ENCODE measurements at places on chromosomes 12 and 14. TPM values are rescaled to one million over a fixed set of nuclear protein-coding genes. Genes with fewer than 3 reads are reported as not detected.

- H3K4me3 ChIP-seq = no peak overlapping the region
- DNase-seq = no peak
- no peak overlapping the region for H3K27ac ChIP-seq
- no peaks in the 10 kb centered on the region for H3K4me1 ChIP-seq
Measured at GRCh38 chr12:34599530-34600513, 577.5 kb downstream of the ALG10 start.

- H3K27me3 ChIP-seq = no peaks in the 10 kb centered on the region
- no peaks in the 10 kb centered on the region for H3K36me3 ChIP-seq
- no peak overlapping the region for H3K4me3 ChIP-seq
- H3K27ac ChIP-seq = no peak overlapping the region
- H3K4me1 ChIP-seq = peaks cover 7% of the 10 kb centered on the region
Measured at GRCh38 chr12:131140697-131141096, 187.0 kb downstream of the ADGRD1 start.

GRCh38 chr12:116385486-116386217 is 108.2 kb upstream of the MED13L start:
- H3K27ac ChIP-seq = no peak overlapping the region
- DNase-seq = peak; percentile 15
- peaks cover 36% of the 10 kb centered on the region for H3K4me1 ChIP-seq
- no peaks in the 10 kb centered on the region for H3K36me3 ChIP-seq

SLC5A8 gene
- total RNA-seq = not detected

RHOJ gene
- not detected for total RNA-seq

TCHP gene
- total RNA-seq = 15.2 TPM

DNA sequence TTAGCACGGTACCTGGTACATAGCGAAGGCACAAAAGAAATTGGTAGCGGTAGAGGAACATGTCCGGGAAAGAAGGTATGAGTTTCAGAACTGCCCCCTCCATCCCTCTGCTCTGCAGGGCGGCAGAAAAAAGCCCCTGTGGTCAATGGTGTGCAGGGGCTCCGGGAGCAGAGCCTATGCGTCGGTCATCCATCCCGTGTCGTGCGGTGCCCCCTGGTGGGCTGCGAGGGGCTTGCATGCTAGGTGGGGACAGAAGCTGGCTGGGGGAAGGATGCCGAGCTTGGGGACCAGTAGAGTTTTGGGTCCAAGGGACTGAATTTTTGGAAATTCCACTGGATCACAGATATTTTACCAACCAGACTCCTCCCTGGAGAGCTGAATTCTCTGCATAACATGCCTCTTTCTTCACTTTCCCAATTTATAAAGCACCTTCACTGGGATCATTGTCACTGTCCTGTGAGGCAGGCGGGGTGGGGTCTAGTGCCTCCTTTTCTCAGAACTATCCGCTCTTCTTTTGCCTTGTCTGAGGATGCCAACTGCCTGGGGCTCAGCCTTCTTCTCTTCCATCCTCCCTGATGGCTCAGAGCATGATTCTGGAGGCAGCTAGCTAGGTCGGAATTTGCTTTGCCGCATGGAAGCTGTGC is 148.7 kb downstream of the SMOC1 start:
- DNase-seq = peak; percentile 86
- H3K27ac ChIP-seq = no peak overlapping the region
- H3K27me3 ChIP-seq = no peaks in the 10 kb centered on the region
- peaks cover 5% of the 10 kb centered on the region for H3K36me3 ChIP-seq
- peaks cover 19% of the 10 kb centered on the region for H3K4me1 ChIP-seq
- H3K4me3 ChIP-seq = no peak overlapping the region

ARG2 gene
- 92.4 TPM for total RNA-seq

KITLG gene
- total RNA-seq = 1.2 TPM

CARMIL3 gene
- 1.4 TPM for total RNA-seq

DNA sequence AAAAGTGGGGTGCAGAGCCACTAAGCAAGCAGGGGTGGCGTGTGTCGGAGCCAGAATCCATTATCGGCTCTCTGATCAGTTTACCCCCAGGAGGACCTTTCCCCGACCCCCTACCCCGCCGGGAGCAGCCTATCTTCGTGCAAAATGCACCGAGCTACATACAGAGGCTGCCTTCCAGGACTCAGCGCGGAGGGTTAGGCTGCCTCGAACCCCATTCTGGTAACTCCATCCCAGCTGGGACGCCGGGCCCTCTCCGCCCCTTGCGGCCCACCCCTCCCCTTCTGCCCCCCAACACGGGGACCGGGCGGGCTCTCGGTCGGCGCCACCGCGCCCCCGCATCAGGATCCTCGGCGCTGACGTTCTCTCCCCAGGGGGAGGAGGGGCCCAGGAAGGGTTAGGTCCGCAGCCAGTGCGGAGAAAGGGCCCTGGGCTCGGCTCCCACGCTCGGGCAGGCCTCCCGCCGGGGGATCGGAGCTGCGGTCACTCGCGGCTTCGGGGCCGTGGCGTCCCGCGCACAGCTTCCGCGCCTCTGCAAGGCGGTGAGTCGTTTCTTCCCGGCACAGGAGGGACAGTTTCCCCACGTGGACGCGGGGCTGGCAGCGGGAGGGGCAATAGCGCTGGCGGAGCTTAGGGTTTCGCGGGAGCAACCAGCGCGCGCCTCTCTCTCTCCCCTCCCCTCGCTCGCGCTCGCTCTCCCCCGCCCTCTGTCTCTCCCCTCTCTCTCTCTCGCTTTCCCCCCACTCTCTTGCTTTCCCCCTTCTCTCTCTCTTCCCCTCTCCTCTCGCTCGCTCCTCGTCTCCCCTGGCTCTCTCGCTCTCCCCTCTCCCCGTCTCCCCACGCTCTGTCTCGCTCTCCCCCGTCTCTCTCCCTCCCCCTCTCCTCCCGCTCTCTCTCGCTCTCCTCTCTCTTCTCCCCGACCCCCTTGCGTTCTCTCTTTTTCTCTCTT is 12.5 kb upstream of the MAP3K9 start:
- H3K27ac ChIP-seq = no peak overlapping the region
- peak; percentile 84 for DNase-seq
- H3K27me3 ChIP-seq = peaks cover 42% of the 10 kb centered on the region
- H3K4me3 ChIP-seq = peak overlapping the region; percentile 95
- peaks cover 21% of the 10 kb centered on the region for H3K4me1 ChIP-seq

DNA sequence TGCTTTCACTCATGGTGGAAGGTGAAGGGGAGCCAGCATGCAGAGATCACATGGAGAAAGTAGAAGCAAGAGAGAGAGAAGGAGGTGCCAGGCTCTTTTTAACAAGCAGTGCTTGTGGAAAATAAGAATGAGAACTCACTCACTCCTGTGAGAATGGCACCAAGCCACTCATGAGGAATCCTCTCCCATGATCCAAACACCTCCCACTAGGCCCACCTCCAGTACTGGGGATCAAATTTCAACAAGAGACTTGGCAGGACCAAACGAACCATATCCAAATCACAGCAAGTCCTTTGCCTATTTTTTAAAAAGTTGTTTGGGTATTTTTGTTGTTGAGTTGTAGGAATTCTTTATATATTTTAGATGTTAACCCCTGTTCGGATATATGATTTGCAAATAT is 245.9 kb upstream of the ARID2 start:
- H3K36me3 ChIP-seq = no peaks in the 10 kb centered on the region
- DNase-seq = no peak
- H3K4me3 ChIP-seq = no peak overlapping the region
- no peak overlapping the region for H3K27ac ChIP-seq

DNA sequence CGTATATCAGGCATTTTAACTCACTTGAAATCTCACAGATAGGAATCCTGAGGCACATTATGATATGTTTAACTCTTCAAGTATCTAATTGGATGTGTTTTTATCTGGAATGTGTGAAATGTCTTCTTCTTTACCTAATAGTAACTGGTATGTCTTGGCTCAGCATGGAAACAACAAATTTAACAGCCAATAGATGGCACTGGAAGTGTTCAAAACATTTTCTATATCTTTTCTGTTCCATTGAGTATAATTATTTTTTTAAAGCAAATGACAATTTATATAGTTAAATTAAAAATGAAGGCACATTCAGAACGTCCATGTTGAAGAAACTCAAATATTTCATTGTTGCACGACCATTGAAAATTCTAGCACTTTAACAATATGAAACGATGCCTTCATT is 164.6 kb upstream of the SLC16A7 start:
- no peak overlapping the region for H3K27ac ChIP-seq
- DNase-seq = no peak
- H3K4me3 ChIP-seq = no peak overlapping the region
- no peaks in the 10 kb centered on the region for H3K27me3 ChIP-seq
- H3K36me3 ChIP-seq = no peaks in the 10 kb centered on the region
- H3K4me1 ChIP-seq = no peaks in the 10 kb centered on the region

DEPDC4 gene
- 8.3 TPM for total RNA-seq

GRCh38 chr14:74856366-74856765 is 19.6 kb downstream of the PROX2 start:
- no peaks in the 10 kb centered on the region for H3K36me3 ChIP-seq
- H3K27me3 ChIP-seq = no peaks in the 10 kb centered on the region
- H3K27ac ChIP-seq = no peak overlapping the region
- H3K4me3 ChIP-seq = no peak overlapping the region

GRCh38 chr12:51926064-51926632 is 18.8 kb downstream of the ACVRL1 start:
- no peak overlapping the region for H3K4me3 ChIP-seq
- H3K4me1 ChIP-seq = peaks cover 6% of the 10 kb centered on the region
- DNase-seq = no peak
- no peaks in the 10 kb centered on the region for H3K36me3 ChIP-seq
- no peak overlapping the region for H3K27ac ChIP-seq
- peaks cover 20% of the 10 kb centered on the region for H3K27me3 ChIP-seq

DNA sequence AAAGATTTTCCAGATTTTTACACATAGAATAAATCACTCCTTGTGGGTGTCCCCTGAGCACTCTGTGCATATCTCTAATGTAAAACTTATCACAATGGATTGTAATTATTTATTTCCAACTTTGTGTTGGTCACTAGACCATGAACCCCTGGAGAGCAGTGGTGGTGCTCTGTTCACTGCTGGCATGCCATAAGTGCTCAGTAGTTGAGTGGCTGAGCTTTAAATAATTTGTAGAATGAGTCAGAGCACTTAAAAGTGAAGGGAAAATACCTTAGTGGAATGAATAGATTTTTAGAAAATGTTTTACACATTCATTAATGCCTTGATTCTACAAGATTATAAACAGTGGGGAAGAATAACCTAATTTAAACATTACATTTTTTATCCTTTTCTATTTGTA is 6.3 kb downstream of the MGAT4C start:
- H3K4me3 ChIP-seq = no peak overlapping the region
- H3K27ac ChIP-seq = no peak overlapping the region
- no peak for DNase-seq
- H3K4me1 ChIP-seq = no peaks in the 10 kb centered on the region
- no peaks in the 10 kb centered on the region for H3K27me3 ChIP-seq

GRCh38 chr14:33414041-33414440 is 475.4 kb downstream of the NPAS3 start:
- H3K36me3 ChIP-seq = no peaks in the 10 kb centered on the region
- H3K27me3 ChIP-seq = no peaks in the 10 kb centered on the region
- no peak for DNase-seq
- H3K4me3 ChIP-seq = no peak overlapping the region
- H3K4me1 ChIP-seq = no peaks in the 10 kb centered on the region

DNA sequence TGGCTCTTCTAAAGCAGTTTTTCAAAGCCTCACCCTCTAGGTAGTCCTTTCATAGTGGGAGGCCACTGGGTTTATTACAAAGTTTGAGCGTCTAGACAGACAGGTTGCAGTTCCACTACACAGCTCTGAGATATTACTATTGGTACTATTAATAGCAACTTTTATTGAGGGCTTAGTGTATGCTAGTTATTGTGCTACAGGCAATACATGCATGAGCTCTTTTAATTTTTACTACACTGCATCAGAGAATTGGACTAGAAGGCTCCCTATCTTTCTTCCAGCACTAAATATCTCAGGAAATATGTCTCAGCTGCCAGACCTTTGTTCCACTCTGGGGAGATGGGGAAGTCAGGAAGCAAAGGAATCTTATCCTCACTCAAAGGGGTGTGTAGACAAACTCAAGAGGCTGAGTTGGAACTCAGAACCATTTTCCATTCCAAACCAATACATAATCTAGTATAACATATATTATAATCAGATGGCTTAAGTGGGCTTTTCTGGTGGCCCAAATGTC is 161.8 kb upstream of the SLC38A2 start:
- no peaks in the 10 kb centered on the region for H3K4me1 ChIP-seq
- H3K36me3 ChIP-seq = no peaks in the 10 kb centered on the region
- no peaks in the 10 kb centered on the region for H3K27me3 ChIP-seq
- no peak for DNase-seq
- no peak overlapping the region for H3K4me3 ChIP-seq
- H3K27ac ChIP-seq = no peak overlapping the region

TNFAIP2 gene
- total RNA-seq = 5.3 TPM

DNA sequence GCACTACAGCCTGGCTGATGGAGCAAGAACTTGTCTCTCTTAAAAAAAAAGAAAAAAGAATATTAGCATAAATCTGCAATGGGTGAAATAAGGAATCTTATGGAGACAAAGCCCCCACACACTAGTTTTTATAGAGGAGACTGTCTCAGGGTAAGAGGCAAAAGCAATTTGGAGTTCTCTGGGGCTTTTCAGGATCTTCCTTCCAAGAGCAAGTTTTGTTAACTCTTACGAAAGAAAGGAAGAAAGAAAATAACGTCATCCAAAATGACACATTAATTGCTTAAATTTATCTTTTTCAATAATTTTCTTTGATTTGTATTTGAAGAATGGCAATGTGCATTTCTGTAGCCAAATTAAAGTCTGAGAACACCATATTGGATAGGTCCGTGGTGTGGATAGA is 3.8 kb downstream of the PDE6H start:
- no peaks in the 10 kb centered on the region for H3K27me3 ChIP-seq
- peaks cover 8% of the 10 kb centered on the region for H3K4me1 ChIP-seq
- no peak overlapping the region for H3K4me3 ChIP-seq
- no peak overlapping the region for H3K27ac ChIP-seq
- no peaks in the 10 kb centered on the region for H3K36me3 ChIP-seq

GRCh38 chr12:89821896-89822295 is 113.3 kb upstream of the ATP2B1 start:
- no peak overlapping the region for H3K4me3 ChIP-seq
- H3K27me3 ChIP-seq = no peaks in the 10 kb centered on the region
- H3K27ac ChIP-seq = no peak overlapping the region
- no peaks in the 10 kb centered on the region for H3K4me1 ChIP-seq
- DNase-seq = no peak

- no peak for DNase-seq
- no peak overlapping the region for H3K4me3 ChIP-seq
- H3K27ac ChIP-seq = no peak overlapping the region
Measured at GRCh38 chr14:85172290-85172689, 357.7 kb upstream of the FLRT2 start.

- no peaks in the 10 kb centered on the region for H3K4me1 ChIP-seq
Measured at GRCh38 chr12:55995366-55995765, 1.7 kb upstream of the SUOX start.

DNA sequence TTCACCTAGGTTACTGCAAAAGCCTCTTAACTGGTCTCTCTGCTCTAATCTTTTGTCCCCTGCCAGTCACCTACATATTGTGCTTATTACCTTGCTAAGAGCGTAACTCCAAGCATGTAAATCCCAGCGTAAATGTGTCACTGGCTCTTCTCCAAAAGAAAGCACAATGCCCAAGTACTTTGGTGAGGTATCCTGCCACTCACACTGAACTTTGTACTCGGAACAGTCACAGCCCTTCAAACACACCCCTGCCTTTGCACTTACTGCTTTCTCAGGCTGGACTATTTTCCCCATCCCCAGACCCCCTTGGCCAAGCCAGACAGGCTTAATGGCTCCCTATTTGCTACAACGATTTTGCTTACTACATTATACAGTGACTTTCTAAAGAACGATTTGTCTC is 31.7 kb downstream of the GALNT4 start:
- DNase-seq = no peak
- H3K27me3 ChIP-seq = no peaks in the 10 kb centered on the region
- H3K4me3 ChIP-seq = no peak overlapping the region
- H3K4me1 ChIP-seq = no peaks in the 10 kb centered on the region

TAMALIN gene
- total RNA-seq = 7.4 TPM

KCNH3 gene
- total RNA-seq = not detected

All from neural progenitor cell (in vitro differentiated cells).